ENCODE measurements at places on chromosomes 7 and 10.

GRCh38 chr7:157469181-157470016, 132.6 kb downstream of the DNAJB6 start:
- DNase-seq = no peak

DNA sequence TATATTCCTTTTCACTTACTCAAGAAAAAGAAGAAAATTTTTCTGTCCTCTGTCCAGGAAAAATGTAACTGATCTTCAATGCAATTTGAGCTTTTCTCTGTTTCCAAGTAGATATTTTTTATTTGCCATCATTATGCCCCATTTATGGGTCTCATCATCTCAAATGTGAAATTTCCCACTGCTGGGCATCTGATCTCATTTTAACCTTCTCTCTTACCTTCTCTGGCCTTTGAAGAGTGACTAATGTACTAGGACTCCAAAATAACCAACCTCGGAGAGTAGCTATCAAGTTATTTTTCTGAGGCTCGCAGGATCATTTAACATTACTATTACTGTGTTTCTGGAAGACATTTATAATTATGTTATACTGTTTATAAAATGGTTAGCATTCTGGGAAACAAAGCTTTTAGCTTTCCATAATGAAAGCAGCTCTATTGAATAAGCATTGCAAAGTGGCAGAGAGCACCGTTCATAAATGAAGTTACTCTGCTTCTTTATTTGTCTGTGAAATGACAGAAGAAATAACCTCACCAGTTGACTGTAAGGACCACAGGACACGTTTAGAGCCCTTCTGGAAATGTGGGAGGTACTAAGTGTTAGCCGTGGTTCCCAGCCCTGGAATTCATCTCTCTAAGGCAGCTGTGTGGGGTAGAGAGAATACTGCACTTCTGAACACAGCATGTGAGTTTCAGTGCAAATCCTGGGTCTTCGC, 33.3 kb upstream of the NMT2 start:
- DNase-seq = no peak

GRCh38 chr10:107031931-107032699, 132.4 kb downstream of the SORCS1 start:
- no peak for DNase-seq

- DNase-seq = no peak
Measured at GRCh38 chr7:146115851-146116520, 615 bp upstream of the CNTNAP2 start.

DNA sequence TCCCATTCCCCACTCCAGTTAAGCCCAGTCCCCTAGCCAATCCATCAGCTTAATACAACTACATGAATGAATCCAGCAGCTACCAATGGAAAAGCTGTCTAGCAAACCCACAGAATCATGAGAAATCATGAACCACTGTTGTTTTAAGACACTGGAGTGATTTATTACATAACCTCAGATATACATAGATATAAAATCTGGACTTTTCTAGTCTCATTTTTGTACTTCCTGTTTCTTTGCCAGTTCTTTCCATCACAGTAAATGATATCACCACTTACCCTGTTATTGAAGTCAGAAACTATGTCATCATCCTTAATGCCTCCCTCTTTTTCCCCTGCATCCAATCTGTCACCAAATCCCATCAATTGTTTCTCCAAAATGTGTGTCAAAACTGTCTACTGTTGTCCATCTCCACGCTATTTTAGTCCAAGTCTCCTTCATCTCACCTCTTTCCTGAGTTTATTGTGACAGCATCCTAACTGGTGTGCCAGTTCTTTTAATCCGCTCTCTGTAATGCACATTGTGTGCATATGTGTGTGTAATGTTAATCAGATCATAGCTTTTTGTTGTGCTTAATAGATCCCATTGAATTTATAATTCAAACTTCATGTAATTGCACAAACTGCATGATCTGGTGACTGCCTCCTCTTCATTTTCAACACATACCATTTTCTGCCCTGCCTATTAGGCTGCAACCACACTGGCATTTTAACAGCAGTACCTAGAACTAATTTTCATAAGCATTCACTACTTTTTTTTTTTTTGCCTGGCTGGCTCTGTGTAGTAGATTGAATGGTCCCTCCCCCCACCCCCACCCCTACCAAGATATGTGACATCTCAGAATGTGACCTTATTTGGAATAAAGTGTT, 56.0 kb downstream of the MKLN1 start:
- DNase-seq = no peak

- no peak for DNase-seq
Measured at GRCh38 chr10:6579904-6580278, at the start of gene PRKCQ. Gene PRKCQ, minus strand, starts transcription at chr10:6580276. Its CDS starts 65,141 bp downstream, at chr10:6515135.

GRCh38 chr10:32379950-32380551, 33.1 kb upstream of the EPC1 start:
- no peak for DNase-seq

DNA sequence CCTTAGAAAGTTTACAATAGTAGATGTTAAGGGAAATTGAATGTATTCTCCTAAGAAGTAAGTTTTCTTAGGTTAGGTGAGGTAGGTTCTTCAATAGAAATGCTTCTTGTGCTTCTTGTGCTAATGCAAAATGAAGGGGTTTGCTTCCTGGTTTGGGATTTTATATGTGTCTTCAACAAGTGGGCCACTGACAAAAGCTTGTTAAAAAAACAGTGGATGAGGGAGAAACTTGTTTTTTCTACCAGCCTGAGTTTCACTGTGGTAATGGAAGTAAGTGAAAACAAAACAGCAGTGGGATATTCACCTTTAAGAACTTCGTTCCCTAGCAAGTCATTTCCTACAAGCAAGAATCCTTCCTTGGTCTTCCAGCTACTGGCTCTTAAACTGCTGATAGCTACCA, 107.5 kb downstream of the FOXP2 start:
- no peak for DNase-seq

DNA sequence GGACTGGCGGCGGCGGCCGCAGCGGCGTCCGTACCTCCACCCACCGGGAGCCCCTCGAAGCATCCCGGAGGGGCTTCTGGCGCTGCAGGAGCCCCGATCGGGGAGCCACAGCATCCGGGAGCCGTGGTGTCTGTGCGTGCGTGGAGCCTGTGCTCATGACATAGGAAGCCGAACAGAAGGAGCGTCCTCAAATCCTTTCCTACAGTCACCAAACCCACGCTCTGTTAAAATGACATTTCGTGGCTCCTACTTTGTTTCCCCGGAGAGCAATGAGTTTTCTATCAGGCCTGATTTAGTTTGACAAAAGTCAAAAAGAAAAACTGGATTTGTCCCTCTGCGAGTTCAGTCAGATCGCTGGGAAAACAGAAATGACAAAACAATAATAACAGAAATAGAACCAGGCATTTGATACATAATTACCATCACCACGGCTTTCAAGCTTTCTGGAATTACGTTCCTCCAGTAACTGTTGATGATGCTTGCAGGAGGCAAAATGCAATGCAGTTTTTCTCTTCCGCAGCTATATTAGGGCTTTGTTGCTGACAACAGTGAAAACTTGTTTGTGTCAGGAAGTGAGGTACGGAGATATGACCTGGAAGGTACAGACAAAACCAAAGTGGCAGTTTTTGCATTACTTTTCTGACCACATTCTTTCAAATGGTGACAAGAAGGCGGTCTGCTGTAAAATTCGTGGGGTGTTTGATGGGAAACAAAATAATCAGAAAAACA, 219.3 kb upstream of the MKLN1 start:
- no peak for DNase-seq

DNA sequence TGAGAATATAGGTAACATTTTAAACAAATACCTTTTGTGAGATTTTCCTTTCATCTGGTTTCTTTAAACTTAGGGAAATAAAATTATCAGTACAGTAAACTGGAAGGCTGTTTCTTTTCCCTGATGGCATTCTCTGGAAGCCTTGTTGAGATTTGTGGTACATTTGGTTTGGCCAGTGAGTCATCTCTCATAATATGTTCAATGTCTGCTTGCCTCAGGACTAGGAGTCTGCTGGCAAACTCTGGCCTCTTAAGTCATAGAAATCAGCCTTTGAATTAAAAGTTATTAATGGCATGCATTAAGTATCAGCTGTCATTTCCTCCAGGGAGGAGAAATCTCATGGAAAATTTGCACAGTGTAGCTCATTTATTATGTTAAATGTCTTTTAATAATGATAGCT, 316.6 kb upstream of the KIAA1217 start:
- DNase-seq = no peak

DNA sequence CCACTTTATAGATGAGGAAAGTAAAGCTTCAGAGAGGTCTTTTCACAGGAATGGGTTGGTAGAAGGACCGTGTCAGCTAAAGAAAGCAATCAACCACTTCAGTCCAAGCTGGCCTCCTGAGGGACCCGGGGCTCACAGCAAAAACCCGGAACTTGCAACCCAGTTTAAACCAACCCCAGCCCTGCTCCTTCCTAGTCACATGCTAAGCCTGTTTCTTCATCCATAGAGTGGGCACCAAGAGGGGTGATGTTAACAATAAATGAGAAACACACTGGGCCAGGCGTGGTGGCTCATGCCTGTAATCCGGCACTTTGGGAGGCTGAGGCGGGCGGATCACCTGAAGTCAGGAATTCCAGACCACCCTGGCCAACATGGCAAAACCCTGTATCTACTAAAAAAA, 12.1 kb upstream of the NPFFR1 start:
- DNase-seq = no peak

- no peak for DNase-seq
Measured at GRCh38 chr7:139870380-139870779, 41.3 kb downstream of the TBXAS1 start.

- no peak for DNase-seq
Measured at GRCh38 chr7:47360301-47360900, 221.5 kb downstream of the TNS3 start.

- DNase-seq = no peak
Measured at GRCh38 chr10:122464250-122464510, 2.8 kb downstream of the HTRA1 start.

DNA sequence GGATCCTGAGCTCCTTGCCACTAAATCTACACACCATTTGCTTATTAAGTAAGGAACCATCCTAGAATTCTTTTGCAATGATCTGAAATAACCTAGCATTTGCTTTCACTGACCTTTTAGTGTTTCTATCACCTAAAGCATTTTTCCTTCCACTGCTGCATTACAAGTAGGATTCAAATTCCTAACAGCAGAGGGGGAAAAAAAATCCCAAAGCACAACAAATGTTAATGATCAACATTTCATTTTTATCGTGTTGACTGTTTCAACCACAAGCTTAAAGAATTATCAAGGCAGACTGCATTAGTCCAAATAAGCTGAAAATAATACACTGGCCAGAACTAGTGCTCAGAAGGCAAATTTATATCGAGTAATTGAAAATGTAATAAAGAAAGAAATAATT, 174.7 kb upstream of the TCF7L2 start:
- no peak for DNase-seq

- no peak for DNase-seq
Measured at GRCh38 chr10:93352638-93353383, 129.3 kb downstream of the MYOF start.

DNA sequence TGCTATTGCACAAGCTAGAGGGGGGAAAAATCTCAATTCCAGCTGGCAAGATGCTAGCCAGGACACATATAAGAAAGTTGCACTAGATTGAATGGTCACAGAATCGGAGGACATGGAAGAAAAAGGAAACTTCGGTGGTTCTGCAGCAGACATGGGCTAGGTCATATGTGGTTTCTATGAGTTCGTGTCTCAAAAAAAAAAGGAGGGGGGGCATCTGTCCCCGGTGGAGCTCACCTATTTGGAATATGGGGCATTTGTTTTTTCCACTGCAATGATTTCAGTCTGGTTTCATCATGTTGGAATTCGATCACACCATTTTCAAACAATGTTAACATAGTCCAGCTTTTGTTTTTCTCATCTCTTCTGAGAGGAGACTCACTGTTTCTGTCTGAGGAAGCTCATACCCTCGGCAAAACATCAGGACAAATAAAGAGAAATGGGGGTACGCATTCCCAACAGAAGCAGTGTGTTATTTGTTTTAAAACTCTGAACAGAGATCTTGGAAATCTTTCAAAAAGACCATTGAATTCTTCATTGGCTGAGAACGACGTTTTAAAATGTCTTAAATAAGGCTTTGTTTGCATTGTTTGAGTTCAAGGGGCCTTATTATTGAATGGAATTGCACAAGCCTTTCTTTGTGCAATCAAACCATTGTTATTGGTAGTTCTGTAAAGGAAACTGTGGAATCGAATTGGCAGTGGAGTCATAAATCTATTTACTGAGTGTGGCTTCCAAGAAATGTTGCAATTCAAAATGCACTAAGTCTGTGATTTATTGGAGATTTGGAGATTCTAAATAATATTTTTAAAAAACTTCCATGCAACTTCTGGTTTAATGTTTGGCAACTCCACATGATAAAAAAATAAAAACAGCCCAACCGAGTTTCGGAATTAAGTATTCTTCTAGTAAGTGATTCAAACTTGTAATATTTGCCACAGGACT, 173.2 kb downstream of the RTKN2 start:
- DNase-seq = no peak

GRCh38 chr7:155494551-155494950, 36.6 kb downstream of the EN2 start:
- DNase-seq = no peak

- no peak for DNase-seq
Measured at GRCh38 chr10:46268076-46268881, 18.5 kb upstream of the ANTXRL start.

- DNase-seq = no peak
Measured at GRCh38 chr7:128041203-128041602, 10.0 kb upstream of the LRRC4 start.

DNA sequence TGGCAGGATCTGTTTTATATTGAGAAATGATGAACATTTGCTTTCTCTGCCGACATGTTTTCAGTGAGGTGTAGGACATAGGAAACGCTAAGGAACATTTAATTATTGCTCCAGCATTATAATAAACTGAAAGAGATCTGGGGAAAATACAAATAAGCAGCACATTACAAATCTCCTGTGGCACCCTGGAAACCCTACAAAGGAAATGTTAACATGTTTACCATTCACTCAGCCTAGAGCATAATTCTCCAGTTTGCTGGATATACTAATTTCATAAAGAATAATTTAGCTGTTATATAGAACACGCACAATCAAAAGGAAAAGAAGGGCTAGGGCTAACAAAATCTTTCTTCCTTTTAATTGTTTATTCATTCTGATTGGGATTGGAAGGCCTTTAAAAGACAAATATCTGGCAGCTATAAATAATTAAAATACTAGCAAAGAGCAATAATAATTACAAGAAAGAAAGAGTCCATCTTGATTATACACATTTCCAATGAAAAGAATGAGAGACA, 299.4 kb downstream of the CRPPA start:
- DNase-seq = no peak

GRCh38 chr10:109859221-109859620, 64.1 kb downstream of the XPNPEP1 start:
- DNase-seq = no peak

DNA sequence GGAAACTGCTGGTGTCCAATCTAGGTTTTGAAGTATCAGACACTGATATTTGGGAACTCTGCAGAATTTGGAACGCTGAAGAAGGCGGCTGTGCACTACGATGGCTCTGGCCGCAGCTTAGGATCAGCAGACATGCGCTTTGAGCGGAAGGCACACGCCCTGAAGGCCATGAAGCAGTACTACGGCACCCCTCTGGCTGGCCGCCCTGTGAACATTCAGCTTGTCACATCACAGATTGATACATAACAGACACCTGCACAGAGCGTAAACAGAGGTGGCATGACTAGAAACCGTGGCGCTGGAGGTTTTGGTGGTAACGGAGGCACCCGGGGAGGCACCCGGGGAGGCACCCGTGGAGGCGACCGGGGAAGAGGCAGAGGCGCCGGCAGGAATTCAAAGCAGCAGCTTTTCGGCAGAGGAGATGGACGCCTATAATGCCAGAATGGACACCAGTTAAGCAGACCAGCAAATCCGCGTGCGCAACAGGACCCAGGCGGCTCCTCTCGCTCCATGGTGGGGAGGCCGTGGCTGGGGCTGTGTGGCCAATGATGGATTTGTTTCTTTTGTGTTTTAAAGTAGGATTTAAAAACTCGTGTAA, 22.2 kb upstream of the CCL24 start:
- no peak for DNase-seq

- no peak for DNase-seq
Measured at GRCh38 chr10:103638948-103639347, 145.4 kb downstream of the NEURL1 start.
